ENCODE measurements at places on chromosomes 2 and 18.

DNA sequence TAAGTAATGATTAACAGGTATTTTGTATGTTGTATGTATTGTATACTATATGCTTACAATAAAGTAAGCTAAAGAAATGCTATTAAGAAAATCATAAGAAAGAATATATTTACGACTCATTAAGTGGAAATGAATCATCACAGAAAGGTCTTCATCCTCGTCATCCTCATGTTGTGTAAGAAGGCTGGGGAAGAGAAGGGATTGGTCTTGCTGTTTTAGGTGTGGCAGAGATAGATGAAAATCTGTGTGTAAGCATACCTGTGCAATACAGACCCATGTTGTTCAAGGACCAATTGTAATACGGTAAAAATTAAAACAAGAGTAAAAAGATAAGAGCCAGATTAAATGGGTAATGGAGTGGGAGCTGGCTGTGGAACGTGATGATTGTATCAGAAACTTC is 16.6 kb downstream of the SLC35F5 start:
- no peak for DNase-seq

DNA sequence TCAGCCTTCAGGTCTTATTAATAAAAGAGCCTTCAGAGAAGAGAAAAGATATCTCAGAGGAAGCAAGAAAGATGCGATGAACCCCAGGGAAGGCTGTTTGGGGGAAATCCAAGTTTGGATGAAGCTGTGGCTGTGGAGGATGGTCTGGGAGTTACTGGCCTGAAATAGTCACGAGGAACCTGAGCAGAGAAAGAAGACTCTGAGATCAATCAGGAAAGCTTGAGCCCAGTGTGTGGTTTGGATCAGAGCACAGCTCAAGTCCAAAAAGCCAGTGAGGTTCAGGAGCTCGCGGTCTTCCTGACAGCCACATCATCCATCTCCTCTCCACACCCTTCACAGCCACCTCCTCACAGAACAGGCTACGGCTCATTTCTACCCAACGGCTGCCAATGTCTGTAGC is 87.4 kb upstream of the SERPINE2 start:
- no peak for DNase-seq

GRCh38 chr2:10779776-10780490 is 32.7 kb downstream of the PDIA6 start:
- no peak for DNase-seq

DNA sequence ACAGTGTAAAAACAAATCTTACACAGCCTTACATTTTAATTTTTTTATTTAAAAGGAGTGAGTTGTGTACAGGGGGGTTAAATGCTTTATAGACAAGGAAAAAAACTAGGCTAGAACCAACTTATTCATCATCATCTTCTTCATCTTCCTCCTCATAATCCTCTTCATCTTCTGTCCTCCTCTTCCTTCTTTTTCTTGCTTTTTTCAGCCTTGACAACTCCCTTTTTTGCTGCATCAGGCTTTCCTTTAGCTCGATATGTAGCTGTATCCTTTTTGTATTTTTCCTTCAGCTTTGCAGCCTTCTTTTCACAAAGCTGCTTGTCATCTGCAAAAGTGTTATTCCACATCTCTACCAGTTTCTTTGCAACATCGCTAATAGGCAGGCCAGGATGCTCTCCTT is 113.6 kb upstream of the SP5 start:
- DNase-seq = no peak

GRCh38 chr18:10789180-10789579 is 263.4 kb downstream of the NAPG start:
- DNase-seq = no peak

DNA sequence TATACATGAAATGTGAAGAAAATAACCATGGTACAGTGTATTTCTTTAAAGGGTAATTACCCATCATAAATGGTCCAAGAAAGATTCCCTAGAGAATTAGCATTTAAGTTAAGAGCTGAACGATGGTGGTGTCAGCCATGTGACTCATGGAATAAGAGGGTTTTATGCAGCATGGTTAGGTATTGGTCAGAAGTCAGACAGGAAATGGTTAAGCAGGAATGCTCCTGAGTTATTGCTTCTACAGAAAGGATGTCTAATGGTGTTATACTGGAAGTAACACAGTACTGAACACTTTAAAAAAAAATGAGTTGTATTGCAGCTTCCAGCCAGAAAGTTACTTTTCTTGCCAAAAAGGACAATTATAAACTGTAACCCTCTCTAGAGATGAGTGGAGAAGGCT is 72.7 kb upstream of the UBE2E3 start:
- no peak for DNase-seq

DNA sequence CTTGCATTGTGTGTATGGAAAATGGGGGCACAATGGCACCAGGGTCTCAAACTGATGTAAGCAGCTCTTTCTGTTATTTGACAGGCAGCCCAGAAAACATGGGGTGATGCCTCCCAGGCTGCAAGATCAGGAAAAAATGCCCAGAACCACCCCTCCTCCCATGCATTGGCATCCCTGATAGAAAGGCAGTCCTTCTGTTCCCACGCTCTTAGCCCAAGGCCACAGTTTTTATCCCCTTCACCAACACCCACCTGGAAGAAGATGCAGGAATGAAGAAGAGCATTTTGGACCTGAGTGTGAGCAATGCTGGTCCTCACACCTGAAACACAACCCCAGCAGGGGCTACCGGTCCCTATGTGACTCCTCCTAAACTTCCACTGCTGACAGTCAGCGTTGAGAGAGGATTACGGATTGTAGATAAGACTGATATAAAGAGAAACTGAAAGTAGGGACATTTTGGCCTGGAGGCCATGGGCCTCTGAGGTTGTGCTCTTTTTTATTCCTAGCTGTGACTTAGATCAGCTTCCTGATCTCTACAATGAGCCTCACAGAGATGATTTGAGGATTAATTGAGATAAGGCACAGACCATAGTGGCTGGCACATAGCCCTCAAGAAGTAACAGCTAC is 386.0 kb upstream of the ATP5MC3 start:
- no peak for DNase-seq

DNA sequence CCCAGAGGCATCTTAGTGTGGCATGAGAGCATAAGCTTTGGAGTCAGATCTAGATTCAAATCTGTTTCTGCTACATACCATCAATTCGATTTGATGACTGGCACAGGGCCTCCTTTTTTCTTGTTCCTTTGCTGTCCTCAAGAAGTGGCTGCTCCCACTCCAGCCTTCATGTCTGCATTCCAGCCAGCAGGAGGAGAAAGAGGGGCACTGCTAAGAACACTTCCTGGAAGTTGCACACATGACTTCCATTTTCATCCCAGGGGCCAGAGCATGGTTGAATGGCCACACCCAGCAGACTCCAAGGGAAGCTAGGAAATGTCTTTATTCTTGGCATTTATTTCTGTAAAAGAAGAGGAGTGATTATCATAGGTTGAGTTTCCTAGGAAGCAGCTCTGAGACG is 50.4 kb downstream of the EML6 start:
- no peak for DNase-seq

GRCh38 chr2:113755835-113756354 is 547 bp downstream of the SLC35F5 start:
- DNase-seq = no peak

DNA sequence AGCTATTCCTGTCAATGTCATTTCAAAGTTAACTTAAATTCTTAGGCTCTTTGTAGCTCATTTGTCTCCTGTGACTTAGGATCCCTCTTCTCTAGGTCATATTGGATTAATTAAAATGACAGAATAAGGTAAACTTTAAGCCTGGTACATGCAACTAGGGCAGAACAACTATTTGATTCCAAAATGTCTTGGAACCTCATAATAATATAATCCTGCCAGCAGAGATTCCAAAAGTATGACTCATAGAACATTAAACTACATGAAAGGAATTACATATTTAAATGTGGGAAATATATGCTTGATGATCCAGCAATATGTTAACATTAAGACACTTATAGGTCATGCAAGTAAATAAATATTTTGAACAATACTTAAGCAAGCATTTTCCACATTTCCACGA is 63.3 kb downstream of the COL3A1 start:
- DNase-seq = no peak

- no peak for DNase-seq
Observed at GRCh38 chr2:54013996-54014395, 43.2 kb upstream of the PSME4 start.

- no peak for DNase-seq
Observed at GRCh38 chr2:143083636-143084035, 45.6 kb upstream of the ARHGAP15 start.

- DNase-seq = no peak
Observed at GRCh38 chr18:76981396-76981968, 151.1 kb downstream of the MBP start.

DNA sequence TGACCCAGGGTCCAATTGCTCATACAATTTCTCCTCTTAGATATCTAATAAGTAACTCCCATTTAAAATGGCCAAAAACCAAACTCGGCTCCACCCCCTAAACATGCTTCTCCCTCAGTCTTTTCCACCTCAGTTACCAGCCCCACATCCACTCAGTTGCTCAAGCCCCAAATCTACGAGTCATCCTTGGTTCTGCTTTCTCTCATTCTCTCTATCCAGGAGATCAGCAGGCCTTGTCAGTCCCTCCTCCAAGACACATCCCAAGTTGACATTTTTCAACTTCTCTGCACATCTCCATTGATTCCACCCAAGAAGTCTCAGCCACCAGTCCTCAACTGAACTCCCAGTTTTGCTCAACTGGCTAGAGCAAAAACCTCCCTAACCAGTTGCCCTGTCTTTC is 40.5 kb upstream of the RTN4 start:
- DNase-seq = peak; percentile 13

- DNase-seq = no peak
Observed at GRCh38 chr18:47863041-47863440, 67.4 kb downstream of the SMAD2 start.

GRCh38 chr2:174490051-174490450 is 3.2 kb upstream of the GPR155 start:
- no peak for DNase-seq

DNA sequence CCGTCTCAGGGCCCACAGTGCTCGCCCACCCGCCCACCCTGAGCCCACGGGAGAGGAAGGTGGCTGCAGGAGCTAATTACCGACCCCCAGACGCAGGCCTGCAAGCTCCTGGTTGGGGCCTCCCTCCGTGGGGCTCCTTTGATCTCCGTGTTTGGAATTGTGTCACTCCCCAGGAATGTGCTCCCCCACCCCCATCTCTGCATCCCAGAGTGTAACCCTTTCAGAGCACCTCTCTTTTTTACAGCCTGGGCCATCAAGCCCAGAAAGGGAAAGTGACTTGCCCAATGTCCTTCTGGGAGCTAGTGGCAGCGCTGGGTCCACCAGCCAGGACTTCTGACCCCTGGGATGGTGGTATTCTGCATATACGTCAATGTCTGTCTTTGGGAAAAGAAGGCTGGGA is 335.1 kb downstream of the CYRIA start:
- no peak for DNase-seq

DNA sequence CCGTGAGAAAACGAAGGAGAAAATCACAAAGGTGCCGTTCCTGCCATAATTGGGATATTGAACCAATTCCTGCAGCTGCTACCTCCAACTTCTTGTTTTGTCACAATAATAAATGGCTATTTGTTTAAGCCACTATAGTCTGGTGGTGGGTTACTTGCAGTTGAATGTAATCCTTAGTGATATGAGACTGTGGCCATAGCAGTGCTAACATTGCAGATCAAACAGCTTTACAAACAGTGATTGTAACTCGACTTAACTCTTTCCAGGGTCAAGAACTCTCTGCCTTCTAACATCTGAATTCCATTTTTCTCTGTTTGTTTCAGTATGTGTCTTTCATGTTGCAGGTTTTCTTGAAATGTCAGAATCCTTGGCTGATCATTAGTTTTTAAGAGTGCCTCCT is 24.7 kb upstream of the HNRNPLL start:
- no peak for DNase-seq

DNA sequence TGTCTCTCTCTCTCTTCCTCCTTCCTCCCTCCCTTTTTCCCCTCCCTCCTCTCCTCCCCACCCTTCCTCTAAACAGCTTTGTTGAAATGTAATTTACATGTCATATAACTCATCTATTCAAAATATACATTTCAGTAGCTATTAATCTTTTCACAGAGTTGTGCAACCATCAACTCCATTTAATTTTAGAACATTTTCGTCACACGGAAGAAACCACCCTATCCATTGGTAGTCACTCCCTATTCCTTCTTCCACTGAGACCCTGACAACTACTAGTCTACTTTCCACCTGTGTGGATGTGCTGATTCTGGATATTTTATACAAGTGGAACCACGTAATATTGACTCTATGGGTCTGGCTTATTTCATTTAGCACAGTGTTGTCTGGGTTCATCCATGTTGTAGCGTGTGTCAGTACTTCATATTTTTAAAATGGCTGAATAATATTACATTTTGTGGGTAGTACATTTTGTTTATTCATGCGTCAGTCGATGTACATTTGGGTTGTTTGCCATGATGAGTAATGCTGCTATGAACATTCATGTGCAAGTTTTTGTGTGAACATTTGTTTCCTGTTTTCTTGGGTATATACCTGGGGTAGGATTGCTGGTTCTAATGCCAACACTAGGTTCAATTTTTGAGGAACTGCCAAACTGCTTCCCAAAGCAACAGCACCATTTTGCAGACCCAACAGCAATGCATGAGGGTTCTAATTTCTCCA is 100.1 kb upstream of the GCFC2 start:
- DNase-seq = no peak

GRCh38 chr18:55833543-55833942 is 245.6 kb upstream of the TCF4 start:
- no peak for DNase-seq

GRCh38 chr2:144382849-144383248 is 137.1 kb downstream of the ZEB2 start:
- DNase-seq = peak; percentile 98

DNA sequence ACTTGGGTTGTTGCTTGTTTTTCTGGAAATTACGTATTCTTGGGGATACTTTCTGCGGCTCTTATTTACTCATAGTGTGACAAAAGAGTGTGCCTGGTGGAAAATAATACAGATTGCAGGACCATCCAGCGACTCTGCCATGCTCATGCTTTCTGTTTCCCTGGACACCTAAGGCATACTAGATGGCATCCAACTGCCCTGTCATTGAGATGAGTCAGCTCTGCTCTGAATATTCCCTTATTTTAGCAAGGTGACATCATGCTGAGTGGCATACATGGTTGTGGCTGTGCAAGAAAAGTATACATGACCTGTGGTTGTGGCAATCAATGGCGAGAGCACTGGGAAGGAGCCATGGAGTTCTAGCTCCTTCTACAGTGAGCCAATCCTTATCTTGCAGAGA is 471.0 kb downstream of the TMEM182 start:
- DNase-seq = no peak

- no peak for DNase-seq
Observed at GRCh38 chr2:173496746-173497145, 142.1 kb downstream of the CDCA7 start.

- no peak for DNase-seq
Observed at GRCh38 chr2:36672199-36672598, 24.3 kb upstream of the VIT start.

- DNase-seq = no peak
Observed at GRCh38 chr18:13126966-13127598, 91.5 kb upstream of the LDLRAD4 start.

DNA sequence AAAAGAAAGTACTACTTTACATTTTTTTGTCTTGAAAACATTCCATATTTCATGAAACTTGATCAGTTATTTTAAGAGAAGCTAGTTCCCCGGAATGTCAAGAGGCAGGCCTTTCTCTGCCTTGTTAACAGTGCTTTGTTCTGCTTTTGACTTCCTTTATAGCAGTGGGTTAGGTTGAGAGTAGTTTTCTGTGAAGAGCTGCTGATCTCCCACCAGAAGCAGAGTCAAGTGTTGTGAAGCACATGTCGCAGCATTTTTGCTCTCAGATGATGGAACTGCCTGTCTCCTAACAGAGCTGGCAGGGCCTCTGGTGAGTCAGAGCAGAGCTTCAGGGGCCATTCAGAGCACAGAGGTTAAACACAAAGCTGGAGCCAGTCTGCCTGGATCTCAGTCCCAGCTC is 871.8 kb downstream of the SLC4A3 start:
- DNase-seq = no peak

- no peak for DNase-seq
Observed at GRCh38 chr2:71833272-71833671, 314.4 kb downstream of the CYP26B1 start.

Data from SIG-M5 (cell line).